ENCODE measurements at places on chromosomes 7 and 10.

DNA sequence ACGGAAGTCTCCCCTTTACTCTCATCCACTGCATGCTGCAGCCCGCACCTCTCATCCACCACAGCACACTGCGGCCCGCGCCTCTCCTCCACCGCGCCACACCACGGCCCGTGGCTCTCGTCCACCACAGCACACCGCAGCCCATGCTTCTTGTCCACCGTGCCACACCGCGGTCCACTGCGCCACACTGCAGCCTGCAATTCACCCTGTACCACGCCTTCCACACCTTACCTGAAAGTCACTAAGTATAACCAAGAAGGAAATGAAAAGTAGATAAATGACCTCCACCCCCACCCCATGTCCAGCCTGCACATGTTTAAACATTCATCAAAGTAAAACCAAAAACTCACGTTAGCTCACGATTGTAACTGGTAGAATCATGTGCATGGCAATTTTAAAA lies 176.1 kb downstream of the DIP2C start:
- DNase-seq: no peak

DNA sequence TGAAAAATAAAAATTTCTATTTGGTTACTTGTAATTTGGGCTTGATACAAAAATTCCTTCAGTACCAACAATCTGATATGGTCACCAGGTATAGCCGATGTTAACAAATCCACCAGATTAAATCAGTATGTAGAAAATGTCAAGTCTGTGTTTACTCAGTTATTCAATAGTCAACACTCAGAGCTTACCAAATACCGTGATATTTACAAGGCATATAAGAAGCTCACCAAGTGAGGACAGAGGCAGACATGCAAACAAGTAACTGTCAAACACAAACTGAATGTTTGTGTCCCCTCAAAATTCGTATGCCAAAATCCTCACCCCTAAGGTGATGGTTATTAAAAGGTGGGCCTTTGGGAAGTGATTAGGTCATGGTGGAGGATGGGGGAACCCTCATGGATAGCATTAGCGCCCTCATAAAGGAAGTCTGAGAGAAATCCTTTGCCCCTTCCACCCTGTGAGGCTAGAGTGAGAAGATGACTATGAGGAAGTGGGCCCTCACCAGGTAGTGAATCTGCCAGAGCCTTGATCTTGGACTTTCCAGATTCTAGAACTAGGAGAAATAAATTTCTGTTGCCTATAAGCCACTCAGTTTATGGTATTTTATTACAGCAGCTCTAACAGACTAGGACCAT lies 63.1 kb downstream of the TES start:
- DNase-seq: no peak

DNA sequence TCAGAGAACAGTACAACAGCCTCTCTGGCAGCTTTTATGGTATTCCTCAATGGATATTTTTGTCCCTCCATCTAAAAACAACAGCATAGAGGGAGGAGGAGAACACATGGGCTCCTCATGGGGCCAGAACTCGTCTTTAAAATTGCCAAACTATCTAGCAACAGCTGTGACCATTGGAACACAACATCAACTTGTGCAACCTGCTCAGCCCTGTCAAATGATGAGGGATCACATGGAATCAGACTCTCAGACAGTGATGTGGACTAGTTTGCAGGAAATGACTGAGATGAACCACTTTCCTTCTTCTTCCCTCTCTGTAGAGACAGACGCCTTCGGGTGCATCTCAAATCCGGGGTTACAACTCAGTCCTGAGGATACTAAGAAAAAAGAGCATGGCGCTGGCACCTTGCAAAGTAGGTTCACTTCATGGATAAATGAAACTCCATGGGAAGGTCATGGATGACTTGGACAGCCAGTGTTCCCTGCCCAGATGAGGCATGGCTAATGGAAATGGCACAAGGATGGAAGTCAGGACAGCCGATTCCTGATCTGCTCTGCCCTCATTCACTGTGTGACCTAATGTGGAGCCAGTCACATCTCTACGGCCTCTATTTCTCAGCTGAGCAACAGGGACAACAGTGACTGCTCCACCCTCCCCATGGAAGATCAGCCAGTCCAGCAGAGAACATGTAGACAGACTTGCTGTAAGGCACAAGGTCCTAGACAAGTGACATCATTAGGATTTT lies 24.6 kb upstream of the DGKI start:
- no peak for DNase-seq

DNA sequence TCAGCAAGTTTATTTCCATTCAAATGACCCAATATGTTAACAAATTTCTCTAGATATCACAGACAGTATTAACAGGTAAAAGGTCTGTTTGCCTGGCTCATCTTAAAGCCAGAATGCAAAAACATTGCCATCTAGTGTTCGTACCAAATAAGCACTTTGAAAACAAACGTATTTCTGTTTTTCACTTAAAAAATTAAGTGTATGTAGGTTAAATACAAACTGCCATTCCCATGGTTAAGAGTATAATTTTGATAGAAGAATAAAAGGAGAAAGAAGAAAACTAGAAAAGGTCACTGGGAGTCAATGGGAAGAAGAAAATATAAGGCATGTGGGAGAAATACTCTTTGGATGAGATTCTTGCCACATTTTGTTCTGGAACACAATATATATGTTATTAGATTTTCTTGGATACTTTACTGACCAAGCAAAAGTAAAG lies 51.0 kb downstream of the ORC5 start:
- peak; percentile 64 for DNase-seq

GRCh38 chr10:77504873-77505257 lies 132.7 kb downstream of the KCNMA1 start:
- DNase-seq: no peak

DNA sequence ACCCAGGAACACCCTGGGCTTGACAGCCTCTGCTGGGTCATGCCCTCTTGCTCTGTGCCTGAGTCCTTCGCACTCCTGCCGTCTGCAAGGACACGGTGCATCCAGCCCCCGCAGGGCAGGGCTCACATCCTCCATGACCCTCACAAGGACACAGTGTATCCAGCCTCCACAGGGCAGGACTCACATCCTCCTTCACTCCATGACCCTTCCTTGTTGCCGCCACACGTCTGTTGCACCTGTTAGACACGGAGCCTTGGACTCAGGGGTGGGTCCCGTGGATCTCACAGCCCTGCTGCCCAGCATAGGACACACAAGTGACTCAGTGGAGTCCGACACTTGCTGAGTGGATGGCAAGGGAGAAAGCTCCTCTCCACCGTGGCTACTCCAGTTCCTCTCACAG lies 500.8 kb downstream of the DNAJB6 start:
- no peak for DNase-seq

GRCh38 chr10:6146013-6146785 lies 56.5 kb upstream of the PFKFB3 start:
- DNase-seq: no peak

DNA sequence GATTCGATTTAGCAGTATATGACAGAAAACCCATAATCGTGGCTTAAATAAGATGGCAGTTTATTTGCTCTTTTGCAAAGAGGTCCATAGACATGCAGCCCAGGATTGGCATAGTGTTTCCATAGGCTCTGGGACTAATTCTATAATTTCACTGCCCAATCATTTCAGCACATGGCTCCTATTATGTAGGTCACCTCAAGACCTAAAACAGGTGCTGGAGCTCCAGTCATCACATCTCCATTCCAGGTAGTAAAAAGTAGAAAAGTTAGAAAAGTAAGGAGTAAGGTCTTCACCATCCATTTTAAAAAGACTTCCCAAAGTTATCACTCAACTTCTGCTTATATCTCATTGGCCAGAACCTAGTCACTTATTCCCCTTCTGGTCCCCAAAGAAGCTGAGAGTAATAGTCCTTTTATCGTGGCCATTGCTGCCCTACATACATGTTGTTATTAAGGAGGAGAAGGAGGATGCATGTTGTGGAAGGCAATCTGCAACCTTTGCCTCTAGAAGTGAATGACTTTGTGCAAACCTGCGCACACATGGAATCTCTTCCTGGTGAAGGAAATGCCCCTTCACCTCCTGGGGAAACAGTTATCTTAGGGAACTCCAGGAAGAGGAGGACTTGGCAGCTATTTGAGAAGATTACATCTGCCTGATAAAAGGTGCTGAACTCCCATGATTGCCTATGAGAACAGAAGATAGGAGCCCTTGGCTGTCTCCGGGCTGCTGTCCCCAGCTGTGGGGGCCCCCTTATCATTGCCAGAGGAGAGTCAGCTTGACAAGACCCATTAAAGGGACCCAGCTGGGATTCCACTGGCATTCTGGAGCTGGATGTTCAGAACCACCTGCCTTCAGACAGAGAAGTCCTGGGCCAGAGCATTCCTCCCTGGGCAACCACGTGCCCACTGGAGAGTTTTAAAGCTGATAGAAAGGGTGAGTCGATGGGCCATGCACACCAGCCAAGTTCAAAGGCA lies 330.6 kb upstream of the ZMIZ1 start:
- no peak for DNase-seq

DNA sequence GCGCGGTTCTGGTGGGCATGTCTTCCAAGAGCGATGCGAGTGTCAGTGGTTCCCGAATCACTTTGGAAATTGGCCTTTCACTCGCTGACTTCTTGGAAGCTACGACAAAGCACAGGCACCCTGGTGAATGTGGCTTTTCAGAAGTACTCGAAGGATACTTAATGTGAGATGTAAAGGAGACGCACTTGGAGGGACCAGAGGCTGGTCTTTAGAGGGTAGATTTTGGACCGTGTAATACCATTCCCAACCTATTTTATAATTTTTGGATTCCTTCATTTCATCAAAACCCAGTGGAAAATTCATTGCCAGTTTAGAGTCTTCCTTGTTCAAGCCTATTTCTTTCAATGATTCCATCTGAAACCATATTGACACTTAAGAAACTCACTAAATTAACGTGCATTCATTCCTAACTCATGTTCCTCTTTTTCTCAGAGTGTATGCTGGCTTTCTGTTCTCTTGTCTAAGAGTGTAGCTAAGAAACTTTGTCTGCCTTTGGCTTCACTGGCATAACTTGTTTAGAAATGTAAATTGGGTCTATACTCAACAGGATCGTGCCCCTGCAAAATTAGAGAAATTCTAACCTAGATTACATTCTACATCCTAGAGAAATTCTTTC lies 645 bp upstream of the COPG2 start:
- DNase-seq: peak; percentile 43

DNA sequence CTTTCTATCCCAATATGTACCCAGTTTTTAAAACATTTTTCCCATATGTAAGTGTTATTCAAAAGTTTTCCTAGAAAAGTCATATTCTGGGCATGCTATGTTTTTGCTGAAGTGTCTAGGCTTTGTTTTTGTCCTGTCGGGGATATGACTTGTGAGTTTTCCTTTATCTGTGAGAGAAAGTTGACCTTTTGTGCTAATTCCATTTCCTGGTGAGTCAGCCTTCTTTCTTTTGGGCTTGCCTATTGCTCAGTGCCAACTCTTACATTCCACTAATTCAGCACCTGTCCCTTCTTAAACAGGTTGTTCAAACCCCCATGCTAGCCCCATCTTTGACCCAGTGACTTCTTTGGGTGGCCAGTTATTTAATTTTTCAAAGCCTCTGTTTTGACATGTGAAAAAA lies 146.2 kb downstream of the AHR start:
- DNase-seq: no peak

DNA sequence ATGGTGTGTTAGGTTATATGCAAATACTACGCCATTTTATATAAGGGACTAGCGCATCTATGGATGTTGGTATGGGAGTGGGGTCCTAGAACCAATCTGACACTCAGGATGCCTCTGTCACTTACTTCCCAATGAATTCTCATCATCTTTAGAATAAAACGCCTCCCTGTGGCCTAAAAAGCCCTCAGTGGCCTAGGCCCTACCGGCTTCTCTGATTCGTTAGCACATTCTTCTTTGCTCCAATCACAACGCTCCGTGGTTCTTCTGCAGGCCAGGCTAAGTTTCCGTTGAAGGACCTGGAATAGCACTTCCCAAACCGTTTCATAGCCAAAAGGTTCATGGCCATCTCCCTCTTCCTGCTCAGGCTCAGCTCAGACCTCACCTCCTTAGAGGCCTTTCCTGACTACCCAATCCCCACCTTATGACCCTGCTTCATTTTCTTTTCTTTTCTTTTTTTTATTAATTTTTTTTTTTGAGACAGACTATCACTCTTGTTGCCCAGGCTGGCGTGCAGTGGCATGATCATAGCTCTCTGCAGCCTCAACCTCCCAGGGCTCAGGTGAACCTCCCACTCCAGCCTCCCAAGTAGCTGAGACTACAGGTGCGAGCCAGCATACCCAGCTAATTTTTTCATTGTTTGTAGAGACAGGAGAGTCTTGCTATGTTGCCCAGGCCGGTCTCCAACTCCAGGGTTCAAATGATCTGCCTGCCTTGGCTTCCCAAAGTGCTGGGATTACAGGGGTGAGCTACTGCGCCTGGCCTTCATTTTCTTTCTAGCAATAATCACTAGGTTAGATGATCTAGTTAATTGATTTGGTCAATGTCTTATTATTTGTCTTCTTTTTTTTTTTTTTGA lies 24.5 kb upstream of the YWHAG start:
- peak; percentile 60 for DNase-seq

Data from hematopoietic multipotent progenitor cell treated with erythropoietin and hydrocortisone succinate and interleukin-3 and kit ligand, for 6 days (in vitro differentiated cells).